ENCODE measurements at places on chromosomes 7 and 10.
A peak's percentile ranks its signal among the peaks of the same experiment; 100 is the strongest.

- DNase-seq = no peak
Observed at GRCh38 chr7:148930335-148930734, 46.2 kb upstream of the EZH2 start.

DNA sequence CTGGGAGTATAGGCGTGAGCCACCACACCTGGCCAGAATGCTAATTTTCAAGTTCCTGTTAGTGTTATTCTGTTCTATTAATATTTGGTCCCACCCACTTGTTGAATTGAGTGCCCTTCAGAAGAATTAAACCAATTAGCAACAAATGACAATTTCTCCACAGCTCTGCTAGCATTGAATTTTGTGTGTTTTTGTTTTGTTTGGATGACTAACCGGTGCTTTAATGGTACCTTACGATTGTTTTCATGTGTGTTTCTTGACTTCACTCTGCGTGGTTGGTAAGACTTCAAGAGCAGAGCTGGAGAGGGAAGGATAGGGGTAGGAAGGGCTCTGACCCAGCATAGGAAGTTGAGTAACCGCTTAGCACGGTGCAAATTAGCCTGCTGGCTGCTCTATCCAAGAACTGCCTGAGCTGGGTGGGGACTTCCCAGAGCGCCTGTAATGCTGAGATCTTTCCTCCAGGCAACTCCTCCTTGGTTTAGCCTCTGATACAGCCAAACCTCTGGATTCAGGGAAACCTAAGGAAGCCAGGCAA, 4.6 kb downstream of the ARPC1B start:
- no peak for DNase-seq

DNA sequence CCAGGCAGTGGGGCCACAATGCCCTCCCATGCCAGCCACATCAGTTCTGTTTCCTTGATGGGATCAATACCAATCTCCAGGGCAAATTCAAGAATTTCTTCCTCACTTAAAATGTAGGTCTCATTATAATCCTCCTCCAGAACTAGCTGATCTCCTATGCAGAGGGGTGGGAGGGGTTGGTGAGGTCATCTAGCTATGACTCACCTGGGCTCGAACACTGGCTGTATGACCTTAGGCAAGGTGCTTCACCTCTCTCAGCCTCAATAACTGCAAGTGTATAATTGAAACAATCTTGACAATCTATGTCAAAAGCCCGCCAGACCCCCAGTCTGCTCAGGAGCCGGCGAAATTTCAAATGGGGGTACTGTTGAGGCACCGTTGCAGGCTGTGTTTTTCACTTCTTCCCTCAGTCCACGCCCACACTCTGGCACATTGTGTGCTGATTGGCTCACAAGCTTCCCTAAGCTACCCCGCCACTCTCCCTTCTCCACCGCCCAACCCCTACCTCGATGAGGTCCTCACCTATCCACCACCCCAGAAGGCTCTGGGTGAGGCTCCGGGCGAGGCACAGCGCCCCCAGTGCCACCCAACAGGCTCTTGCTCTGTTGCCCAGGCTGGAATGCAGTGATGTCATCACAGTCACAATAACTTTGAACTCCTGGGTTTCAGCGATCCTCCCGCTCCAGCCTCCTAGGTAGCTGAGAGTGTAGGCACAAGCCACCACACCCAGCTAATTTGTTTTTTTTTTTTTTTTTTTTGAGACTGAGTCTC, 70.5 kb downstream of the ZNF22 start:
- no peak for DNase-seq

DNA sequence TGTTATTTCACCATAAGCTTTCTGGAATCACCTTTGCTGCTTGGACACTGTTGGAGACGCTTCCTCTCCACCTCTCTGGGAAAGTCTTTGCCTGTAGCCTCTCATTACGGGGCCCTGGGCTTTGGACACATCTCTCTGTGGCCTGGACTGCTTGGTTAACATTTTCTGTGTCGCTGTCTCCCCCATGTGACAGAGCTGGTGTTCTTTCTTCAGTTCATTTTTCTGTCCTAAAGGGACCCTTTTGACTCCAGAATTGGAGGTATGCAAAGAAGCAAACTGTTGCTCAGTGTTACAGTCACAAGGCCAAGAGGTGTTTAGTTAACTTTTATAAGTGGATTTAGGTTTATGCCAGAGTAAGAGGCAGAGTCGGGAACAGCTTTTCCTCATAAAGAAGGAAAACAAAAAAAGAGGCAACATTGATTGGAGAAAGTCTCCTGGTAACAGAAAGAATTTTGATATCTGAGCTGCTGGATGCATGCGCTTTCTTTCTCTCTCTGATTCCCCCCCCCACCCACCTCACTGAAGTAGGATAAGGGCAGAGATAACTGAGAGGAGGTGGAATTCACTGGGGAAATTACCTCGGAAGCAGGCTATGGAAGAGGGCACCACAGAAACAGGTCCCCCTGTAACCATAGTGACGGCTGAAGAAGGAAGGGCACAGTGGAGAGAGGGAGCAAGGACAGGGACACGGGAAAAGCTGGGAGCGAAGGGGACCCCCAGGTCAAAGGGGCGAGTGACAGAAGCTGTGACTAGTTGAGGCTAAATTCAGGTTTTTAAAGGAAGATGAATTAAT, 57.8 kb downstream of the LGI1 start:
- no peak for DNase-seq

DNA sequence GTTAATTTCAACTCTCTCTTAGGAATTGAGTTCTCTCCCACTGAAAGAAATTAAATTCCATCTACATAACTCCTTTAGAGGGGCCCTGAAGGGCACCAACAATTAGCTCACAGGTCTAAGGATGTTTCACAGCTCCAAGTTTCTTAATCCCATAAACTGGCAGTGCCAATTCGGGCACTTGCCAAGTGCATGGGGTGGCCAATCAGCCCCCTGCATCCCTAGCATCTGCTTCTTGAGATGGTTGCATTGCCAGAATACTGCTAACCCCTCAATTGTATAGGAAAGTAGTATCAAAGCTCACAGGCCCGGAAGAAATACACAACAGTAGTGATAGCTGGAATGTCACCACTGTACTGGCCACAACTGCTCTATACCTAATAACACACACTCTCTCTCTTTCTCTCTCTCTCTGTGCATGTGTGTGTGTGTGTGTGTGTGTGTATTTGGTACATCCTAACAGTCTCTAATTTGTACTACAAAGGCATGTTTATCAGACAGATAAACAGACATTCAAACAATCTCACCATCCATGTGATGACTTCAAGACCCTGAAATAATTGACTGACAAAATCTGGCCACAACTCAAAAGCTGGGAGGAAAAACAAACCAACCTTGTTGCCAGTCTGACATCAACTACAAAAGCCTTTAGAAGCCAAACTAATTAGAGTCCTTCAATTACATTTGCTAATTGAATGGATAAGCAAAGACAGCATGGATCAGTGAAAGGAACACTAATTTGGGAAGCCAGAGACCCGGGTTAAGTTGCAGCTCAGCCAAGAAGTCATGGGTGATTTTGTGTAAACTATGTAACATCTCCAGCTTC, 27.8 kb downstream of the HIBADH start:
- DNase-seq = no peak

DNA sequence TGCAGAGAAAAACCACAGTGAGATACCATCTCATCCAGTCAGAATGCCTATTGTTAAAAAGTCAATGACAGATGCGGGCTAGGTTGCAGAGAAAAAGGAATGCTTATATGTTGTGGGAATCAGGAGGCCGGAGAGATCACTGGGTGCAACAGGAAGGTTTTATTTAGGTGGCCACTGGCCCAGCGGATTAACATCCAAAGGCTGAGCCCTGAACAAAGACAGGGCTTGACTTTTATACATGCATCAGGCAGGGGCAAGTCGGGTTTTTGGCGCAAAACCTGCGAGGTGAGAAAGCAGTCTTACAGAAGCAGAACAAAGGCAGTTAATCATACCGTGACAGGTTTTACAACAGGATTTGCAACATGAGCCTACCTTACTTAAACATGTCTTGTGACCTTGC, 620 bp downstream of the ZNF117 start:
- no peak for DNase-seq

- DNase-seq = peak; percentile 47
Observed at GRCh38 chr7:73606801-73607691, 17.3 kb downstream of the MLXIPL start.

- DNase-seq = no peak
Observed at GRCh38 chr7:4144172-4144701, 537.9 kb upstream of the FOXK1 start.

DNA sequence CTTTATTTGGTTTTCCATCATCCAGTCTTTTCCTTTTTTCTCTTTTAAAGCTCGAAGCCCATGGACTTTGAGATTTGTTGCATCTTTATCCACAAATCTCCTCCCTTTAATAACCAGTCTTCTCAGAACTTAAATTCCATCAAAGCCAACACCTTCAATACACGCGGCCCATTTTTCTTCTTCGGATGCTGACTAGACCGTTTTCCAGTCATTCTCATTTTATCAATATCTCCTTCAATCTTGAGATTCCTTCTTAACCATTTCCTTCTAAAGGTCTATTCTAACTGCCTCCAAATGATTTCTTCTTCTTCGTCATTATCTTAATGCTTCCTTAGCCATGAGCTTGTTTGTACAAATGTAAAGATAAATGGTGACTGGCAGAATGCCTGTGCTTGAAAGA, 173.5 kb downstream of the BAMBI start:
- no peak for DNase-seq

GRCh38 chr10:70910486-70911341, 22.3 kb upstream of the PCBD1 start:
- DNase-seq = no peak

DNA sequence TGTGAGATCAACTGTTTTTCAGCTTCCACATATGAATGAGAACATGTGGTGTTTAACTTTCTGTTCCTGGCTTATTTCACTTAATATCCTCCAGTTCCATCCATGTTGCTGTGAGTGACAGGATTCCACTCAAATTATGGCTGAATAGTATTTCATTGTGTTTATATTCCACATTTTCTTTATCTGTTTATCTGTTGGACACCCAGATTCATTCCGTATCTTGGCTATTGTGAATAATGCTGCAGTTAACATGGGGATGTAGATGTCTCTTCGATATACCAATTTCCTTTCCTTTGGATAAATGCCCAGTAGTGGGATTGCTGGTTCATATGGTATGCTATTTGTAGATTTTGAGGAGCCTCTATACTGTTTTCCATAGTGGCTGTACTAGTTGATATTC, 47.9 kb downstream of the GALNT11 start:
- no peak for DNase-seq

DNA sequence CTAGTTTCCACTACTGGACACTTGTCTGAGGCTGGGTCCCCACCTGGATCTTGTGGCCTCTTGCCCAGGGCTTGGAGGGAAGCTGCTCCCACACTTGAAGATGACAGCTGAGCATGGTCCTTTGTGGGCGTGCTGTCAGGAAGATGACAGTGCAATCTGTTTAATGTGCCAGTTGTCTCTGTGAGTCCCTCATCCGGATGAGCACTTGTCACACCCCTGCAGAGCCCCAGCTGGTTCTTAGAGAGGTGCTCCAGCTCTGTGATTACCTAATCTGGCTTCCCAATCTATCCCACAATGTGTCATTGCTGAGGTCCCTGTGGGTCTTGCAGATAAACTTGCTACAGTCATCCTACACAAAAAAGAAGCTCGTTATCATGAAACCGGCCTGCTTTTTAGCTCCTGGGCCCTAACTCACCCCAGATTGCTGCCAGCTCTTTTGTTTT, 34.8 kb upstream of the CCSER2 start:
- no peak for DNase-seq

GRCh38 chr10:4344492-4344994, 481.5 kb upstream of the AKR1E2 start:
- peak; percentile 44 for DNase-seq

DNA sequence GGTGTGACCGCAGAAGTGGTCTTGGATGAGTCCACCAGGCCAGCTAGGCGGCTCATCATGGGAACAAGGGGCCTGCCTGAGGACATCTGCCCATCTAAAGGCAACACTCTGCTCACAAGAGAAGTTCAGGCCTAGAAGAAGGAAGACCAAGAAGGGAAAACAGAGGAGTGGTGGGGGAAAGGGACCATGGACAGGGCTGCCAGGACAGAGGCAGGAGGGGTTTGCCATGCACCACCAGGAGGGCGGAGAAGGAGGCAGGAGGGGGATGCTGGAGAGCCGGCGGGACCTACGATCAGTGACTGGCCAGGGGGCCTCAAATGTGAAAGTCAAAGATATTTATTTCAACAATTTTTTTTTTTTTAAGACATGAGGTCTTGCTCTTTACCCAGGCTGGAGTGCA, 33.1 kb downstream of the GAD2 start:
- no peak for DNase-seq

- no peak for DNase-seq
Observed at GRCh38 chr10:30028738-30029030, 30.7 kb downstream of the JCAD start.

DNA sequence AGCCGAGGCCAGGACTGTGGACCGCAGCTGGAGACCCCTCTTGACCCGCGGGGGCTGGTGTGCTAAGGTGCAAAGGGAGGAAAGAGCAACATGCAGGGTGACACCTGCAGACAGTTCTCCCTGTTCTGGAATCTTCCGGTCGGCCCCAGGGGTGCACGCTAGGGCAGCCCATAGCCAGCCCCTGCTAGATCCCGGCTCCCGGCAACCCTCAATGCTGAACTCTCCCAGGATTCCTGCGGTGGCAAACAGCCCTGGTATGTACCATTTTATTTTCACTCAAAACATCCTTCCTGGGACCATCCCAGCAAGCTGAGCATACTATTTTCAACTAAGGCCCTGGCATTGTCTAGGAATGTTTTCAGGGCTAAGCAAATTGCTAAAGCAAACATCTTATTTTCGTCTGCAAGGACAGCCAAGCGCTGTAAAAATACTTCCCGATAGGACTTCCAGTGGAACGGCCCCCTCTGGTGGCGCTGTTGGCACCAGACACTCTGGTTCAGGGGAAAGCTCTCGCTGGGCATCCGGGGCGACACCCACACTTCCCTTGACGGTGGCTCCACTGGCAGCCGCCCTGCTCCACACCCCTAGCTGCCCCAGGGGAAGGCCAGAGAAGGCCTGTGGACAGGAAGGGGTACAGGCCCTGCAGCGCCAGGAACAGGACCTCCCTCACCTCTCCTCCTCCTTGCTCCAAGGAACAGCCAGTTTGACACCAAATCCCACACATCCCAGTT, 99.4 kb downstream of the CTBP2 start:
- DNase-seq = peak; percentile 12

GRCh38 chr10:91887272-91888076, 21.8 kb downstream of the FGFBP3 start:
- DNase-seq = no peak

- no peak for DNase-seq
Observed at GRCh38 chr10:89278034-89278535, 23.8 kb upstream of the IFIT2 start.

DNA sequence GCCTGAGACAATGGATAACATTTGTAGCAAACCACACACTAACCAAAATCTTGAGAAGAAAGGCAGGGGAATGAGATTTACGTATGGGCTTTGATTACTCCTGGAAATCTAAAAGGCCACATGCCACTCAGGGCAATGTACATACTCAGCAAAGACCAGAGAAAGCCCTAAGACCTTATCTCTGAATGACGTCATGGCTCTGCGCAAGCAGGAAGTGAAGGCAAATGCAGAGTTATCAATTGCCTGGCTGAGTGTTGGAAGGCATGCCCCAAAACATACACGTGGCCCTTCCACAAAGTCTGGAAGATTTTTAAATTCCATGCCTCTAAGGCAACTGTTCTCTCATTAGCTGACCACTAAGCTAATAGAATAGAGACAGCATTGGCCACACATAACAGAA, 90.9 kb upstream of the NRBF2 start:
- DNase-seq = no peak

- no peak for DNase-seq
Observed at GRCh38 chr7:25758559-25758958, 393.4 kb upstream of the NFE2L3 start.

Measured in stimulated activated CD4-positive, alpha-beta T cell treated with anti-CD3 and anti-CD28 coated beads, Interleukin-15, amount 100 ng/mL, for 48 hours (primary cell).